Putamen (tissue), 1 donor: ENCODE measurements at places on chromosomes 12 and 14.
A peak's percentile ranks its signal among the peaks of the same experiment; 100 is the strongest.

GRCh38 chr12:5689773-5690172, 255.3 kb downstream of the ANO2 start:
- DNase-seq, result no peak

DNA sequence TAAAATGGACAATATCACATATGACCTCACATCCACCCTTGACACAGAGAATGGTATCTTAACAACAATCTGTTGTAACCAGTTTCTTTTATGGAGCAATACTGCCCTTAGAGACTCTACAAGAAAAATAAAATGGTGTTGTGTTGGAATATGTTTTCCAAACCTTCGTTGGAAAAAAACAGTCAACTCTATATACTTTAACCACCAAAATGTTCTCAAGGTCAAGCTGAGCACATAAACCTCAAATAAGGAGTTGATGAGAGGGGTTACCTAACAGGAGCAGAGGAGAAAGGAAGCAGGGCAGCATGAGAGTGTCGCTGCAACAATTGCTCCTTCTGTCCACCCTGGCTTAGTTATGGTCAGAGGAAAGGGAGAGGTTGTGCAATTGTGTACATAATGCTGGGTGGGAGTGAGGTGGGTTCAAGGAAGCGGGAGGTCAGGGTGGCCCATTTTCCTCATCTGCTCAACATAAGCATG, 179.2 kb upstream of the BMP4 start:
- DNase-seq, result no peak

DNA sequence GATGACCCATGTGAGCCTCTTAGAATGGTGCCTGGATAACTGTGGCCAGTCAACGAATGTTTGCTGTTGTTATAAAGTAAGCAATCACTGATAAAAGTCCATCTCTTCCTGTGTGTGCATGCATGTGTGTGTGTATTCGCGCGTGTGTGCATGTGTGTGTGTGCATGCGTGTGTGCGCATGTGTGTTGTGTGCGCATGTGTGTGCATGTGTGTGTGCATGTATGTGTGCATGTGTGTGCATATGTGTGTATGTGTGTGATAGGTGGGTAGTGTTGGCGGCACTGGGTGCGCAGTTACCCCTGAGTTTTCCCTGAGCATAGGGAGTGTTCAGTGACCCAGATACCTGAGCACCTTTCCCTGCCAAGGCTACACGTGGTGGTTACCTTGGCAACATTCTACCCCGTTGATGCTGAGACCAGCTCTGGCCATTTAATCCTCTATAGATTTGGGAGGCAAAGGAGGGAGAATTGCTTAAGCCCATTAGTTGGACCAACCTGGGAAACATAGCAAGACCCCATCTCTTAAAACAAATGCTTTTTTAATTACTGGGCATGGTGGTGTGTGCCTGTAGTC, 137.8 kb downstream of the SLC15A4 start:
- DNase-seq, result no peak

DNA sequence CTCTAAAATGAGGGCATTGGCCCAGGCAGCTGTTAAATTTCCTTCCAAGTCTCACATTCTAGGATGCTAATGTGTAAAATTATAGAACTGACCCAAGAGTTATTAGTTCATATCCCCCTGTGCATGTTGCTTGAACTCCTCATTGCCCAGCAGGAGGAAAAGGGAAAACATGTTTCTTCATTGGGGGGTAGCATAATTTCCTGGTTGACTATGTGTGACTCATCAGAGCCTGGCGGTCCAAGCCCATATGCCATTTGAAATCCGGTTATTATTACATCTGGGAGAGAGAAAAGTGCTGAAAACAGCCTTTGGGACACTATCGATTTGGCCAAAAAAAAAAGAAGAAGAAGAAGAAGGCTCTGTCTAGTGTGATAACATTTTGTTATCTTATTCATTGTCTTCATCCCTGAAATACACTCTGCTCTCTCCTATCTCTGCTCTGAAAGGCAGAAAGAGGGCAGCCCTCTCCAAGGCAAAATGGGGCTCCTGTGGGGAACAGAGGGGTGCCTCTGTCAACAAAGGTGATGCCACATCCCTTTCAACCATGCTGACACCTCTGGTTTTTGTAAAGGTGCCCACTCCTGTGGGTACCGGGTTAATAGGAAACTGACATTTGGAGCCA, 114.2 kb downstream of the DAD1 start:
- DNase-seq, result no peak

DNA sequence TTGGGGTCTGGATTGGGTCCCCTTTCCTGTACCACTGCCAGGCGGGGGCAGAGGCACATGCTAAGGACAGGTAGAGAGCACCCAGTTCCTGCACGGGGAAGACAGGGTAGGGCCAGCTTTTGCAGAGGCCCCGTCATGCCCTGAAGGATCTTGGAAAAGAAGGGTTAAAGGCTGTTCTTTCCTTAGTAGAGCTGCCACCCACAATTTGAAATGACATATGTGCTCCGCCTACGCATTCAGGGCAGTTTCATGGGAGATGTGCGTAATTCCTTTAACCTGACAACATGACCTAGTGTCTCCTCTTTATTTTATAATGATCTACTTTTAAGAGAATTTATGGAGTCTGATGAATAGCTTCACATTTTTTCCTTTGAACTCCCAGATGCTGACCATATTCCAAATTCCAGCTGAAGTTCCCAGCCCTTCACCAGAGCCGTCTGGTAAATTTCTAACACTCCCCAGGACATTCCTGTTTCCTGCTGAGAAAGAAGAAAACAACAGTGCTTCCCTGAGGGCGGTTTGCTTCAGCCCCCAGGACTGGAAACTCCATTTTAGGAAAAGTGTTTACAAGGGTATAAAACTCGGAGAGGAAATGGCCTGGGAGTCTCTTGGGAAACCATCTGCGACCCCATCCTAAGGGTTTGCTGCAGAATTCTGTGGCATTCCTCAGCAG, 58.9 kb upstream of the PLEKHG3 start:
- DNase-seq, result peak; percentile 77

GRCh38 chr12:30753233-30753632, 1.5 kb downstream of the CAPRIN2 start:
- DNase-seq, result no peak

DNA sequence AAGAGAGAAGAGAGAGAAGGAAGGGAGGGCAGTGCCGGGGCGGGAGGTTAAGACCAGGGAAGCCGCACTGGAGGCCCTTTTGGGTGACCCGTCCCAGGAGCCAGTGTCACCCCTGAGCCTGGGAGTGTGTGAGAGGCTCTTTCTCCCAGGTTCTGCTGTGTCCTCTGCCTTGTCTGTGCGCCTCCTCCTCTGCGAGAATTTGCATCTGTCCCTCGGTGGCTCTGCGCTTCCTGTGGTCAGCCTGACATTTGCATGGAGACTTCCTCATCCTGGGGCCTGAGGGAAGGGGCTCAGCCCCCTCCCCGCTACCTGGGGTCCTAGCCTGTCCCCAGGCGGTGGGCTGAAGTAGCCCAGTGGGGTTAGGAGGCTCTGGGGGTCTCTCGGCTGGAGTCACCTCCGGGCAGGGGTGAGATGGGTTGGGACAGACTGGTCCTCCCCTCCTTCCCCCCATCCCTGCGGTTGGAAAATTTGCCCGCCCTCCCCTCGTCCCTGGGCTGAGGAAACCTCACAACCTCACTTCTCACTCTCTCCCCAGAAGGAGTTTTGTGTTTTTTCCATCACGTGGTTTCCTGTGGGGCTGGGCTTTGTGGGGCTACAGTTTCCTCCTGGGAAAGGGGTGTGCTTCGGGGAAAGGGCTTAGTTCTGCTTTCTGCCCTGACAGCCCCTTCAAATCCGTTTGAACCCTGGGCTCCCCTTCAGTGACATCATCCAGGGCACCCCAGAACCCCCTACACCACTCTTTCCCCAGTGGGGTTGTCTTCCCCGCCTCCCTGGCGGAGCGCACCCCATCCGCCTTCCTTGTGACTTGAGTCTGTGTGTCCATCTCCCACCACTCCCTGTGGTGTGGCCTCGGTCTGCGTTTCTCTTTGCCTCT, 2.5 kb downstream of the PTPN6 start:
- DNase-seq, result no peak

DNA sequence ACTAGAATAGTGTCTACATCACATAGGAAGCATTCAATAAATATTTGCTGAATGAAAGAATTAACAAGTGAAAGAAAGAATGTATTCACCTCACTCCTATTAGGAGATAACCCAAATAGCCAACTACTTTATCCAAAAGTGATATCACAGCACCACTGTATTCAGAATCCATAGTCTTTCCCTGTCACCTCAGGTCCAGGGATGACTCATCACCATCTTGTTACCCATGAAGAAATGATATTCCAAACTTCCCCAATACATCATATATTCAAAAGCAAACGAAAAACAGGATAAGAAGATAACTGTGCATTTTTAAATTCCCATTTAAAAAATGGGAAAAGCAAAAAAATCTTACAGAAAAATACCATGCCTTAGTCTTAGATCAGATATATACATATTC, 39.1 kb downstream of the TXNDC16 start:
- DNase-seq, result no peak

GRCh38 chr12:120139958-120140357, 23.4 kb upstream of the RAB35 start:
- DNase-seq, result no peak
